ENCODE measurements at places on chromosomes 2 and 18.

DNA sequence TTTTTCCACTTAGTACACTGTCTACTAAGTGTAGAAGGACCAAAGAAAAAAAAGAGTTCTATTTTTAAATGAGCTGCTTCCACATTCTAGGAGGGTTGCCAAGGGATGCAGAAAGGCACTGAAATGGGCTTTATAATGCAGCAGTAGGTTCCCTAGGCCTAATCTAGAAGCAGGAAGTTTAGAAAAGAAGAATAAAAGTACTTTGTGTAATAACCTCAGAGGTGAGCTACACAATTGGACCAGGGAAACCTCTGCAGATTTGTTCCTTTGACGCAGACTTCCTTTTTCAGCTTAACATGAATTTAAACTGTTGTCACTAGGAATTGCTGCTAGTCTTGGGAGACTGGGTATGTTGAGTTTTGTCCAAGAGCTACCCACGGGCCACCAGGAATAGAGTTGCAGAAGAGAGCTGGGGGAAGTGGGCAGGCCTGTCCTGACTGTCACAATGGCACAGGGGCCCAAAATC, 34.6 kb upstream of the RAB1A start:
- DNase-seq, result no peak

DNA sequence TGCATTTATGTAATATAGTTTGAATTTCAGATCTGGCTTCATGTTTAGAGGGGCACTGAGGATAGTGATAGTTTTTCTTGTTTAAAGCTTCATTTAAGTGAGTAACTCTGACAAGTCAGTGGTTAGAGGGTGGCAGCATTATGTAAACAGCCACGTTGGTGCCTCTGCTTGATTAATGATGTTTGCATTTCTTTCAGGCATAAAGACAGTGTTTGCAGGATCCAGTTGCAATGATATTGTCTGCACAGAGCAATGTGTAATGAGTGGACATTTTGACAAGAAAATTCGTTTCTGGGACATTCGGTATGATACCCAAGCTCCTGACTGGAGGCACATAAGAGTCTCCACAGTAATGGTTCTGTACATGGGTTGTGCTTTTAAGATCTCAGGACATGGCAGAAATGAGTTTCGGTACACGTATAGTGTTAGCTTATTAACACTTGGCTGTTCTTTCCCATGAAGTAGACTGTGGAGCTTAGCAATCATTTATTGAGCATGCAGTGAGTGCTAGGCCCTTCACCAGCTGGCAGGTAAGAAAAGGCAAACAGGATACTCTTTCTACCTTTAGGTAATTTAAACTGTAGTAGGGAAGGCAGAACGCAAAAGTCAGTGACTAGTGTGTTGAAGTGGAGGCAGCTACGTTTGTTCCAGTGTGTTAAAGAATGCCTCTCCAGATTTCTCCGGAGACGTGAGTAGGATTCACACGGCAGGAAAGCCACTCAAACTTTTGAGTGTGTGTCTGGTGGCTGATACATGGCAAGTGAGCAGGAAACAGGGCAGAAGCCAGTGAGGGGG, 17.4 kb upstream of the SAG start:
- DNase-seq, result no peak

DNA sequence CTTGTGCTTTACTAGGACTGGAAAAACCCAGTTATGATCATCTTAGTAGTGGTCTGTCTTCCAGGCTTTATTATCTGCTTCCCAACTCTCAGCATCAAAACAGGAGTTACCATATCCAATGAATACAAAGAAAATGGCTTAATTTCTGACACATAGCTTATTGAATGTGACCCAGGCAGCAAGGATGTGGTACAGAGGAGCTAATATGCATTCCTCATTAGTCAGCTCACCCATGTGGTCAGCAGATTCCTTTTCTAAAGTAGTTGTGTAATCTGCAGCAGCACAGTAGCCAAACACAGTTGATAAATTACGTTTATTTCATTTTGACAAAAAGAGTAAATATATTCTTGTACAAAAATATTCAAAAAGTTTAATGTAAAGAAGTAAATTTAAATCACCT, 43.6 kb downstream of the TSPYL6 start:
- DNase-seq, result peak; percentile 44

GRCh38 chr2:177413703-177414102, 21.1 kb downstream of the AGPS start:
- no peak for DNase-seq

DNA sequence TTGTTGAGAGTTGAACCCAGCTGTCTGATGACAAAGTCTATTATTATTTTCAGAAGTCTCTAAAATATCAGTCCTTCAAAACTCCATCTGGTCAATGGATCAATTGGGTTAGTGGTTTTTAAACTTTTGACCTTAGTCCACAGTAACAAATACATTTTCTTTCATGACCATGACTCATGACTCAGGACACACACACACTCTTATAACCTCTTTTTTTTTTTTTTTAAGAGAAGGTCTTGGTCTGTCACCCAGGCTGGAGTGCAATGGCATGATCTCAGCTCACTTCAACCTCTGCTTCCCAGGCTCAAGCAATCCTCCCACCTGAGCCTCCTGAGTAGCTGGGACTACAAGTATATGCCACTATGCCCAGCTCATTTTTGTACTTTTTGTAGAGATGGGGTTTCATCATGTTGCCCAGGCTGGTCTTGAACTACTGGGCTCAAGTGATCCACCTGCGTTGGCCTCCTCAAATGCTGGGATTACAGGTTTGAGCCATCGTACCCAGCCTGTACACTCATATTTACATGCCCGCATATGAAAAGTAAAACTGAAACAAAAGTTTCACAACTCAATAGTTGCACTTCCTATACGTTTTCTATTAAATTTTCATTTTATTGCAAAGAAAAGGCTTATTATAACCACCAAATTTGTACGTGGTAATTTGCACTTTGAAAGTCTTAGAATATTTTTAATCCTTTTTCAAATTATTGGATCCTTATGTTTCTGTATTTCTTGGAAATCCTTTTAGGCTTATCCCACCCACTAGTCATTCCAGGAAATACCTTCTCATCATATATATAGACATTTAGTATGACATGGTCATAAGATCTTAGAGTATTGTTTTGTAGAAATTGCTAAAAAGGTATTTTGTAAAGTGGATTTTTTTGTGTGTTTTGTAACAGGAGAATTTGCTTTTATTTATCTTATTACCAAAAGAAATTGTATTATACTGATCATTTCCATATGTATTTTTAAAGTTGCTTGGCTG, 199.0 kb downstream of the LPIN1 start:
- no peak for DNase-seq

- DNase-seq, result no peak
These were observed 9.4 kb upstream of the CXCR4 start for GRCh38 chr2:136127356-136127755.

DNA sequence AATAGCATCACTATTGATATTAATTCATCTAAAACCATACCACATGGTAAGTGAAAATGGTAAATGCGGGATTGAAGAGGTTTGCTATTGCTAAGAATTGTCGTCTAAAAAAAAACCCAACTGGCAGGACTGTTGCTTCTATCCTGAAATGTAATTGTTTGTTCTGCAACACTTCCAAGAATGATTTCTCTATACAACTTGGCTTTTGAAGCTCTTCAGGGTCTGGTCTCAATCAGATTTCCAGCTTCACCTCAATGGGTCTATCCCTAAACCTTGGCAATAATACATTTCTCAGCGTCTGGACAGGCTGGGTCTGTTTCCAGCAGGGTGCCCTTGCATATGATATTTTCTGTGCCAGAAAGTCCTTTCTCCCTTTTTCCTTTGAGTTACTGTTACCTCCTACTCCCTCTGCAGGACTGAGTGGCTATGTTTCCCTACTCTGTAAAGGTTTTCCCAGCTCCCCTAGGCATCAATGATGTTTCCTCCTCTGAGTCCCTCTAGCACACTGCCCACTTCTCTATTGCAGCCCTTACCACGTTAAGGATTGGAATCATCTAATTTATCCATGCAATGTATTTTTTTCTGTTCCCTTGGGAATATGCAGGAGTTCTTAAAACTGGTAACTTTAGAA, 118.2 kb upstream of the REV1 start:
- DNase-seq, result no peak

- no peak for DNase-seq
These were observed 358 bp downstream of the USP37 start for GRCh38 chr2:218567797-218568189.

All from COLO829 (cell line).